ENCODE measurements at places on chromosomes 7 and 10.

GRCh38 chr10:49078433-49078832 is 36.9 kb downstream of the VSTM4 start:
- no peak for DNase-seq

DNA sequence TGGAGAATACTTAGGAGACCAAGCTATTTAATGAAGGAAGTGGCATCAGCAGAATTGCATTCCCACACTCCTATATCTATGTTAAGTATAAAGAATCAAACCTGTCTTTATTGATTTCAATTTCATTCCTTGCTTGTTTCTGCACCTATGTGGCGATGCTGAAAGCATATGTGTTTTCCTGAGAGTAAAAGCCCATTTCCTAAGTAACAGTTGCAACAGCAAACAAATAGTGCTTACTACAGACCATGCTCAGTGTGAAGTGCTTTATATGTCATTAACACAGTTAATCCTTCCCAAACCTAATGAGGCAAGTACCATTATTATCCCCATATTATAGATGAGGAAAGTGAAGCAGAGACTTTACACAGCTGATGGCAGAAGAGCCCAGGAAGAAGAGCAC is 552.1 kb downstream of the PARD3 start:
- no peak for DNase-seq

- no peak for DNase-seq
These were observed 69.3 kb upstream of the ADRA2A start for GRCh38 chr10:111007486-111007885.

DNA sequence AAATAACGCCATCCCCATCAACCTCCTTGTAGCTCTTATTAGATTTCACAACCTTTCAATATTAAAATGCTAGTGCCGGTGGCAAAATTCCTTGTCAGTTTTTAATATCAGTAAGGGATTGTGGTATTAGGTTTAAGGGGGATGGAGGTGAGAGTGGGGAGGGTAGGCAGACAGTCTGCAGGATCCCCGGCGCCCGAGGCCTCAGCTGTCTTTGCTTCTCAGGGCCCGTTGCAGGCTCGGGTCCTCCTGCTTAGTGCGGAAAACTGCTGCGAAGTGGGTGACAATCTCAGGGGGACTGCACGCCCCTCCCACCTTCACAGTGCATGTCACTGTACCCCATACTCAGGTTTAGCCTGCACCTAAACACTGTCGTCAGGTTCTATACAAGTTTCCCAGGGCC is 274.3 kb upstream of the PODXL start:
- no peak for DNase-seq

GRCh38 chr7:146321301-146321700 is 204.7 kb downstream of the CNTNAP2 start:
- no peak for DNase-seq

GRCh38 chr7:139673230-139673629 is 104.6 kb downstream of the HIPK2 start:
- DNase-seq, result no peak

DNA sequence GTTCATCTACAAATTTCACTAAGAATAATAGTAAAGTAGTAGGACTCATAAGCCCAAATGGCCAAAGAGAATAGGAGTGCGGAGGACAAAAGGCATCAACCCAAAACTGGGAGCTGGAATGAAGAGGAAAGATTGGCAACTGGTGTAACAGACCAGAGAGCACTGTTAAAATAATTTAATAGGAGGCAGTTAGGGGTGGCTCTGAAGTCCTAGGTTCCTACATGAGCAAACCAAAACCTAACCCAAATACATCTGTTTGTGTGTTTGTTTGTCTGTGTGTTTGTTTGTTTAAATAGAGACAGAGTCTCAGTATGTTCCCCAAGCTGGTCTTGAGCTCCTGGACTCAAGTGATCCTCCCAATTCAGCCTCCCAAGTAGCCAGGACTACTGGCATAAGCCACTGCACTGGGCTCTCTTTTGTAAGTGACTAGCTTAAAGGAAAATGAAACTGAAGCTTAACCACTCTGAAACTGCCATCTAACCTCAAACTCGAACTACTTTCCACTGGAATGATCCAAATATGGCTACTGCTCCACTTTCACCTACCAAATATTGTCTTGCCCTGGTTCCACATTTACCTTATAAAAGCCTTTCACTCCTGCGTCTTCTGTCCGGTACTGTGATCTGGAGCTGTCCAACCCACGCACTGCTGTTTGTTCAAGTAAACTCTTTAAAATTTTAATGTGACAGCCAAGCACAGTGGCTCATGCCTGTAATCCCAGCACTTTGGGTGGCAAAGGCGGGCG is 94.9 kb downstream of the AKR1D1 start:
- no peak for DNase-seq

- no peak for DNase-seq
These were observed 181.3 kb downstream of the CDK14 start for GRCh38 chr7:90777465-90777864.

- no peak for DNase-seq
These were observed 33.9 kb downstream of the MALSU1 start for GRCh38 chr7:23332910-23333612.

- DNase-seq, result no peak
These were observed 72.4 kb downstream of the DENND2A start for GRCh38 chr7:140568021-140568813.

DNA sequence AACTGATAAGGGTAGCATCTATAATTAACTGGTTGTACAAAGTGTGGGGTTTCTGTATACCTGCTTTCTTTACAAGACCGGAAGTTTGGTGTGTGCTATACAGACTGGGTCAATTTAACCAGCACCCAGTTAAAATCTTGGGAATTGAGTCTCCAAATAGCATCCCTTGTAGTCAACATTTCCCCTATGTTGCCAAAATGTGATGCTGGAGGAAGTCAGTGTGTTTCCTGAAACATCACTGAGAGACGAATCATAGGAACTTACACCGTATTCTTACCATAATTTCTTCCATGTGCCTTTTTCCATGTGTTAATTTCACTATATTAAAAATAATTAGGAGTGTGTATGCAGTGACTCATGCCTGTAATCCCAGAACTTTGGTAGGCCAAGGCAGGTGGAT is 1.7 kb downstream of the AKR1C4 start:
- DNase-seq, result no peak

DNA sequence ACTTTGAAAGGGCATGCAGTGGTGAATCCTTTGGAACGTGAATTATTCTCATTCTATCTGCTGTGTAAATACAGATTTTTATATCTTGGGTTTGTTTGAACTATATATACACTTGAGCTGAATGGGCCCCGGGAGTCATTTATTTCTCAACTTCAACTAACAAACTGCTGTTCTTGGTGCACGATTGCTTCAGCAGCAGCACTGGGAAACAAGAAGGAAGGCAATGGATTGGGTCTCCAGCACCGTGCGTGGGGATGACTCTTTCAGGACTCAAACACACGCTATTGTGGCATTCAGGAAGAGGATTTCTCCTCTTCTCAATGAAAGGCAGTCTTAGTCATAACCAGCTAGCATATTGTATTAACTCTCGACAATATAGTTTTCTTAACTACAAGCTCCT is 226.0 kb upstream of the NFE2L3 start:
- DNase-seq, result no peak

GRCh38 chr10:110865809-110866482 is 5.8 kb upstream of the PDCD4 start:
- DNase-seq, result no peak

DNA sequence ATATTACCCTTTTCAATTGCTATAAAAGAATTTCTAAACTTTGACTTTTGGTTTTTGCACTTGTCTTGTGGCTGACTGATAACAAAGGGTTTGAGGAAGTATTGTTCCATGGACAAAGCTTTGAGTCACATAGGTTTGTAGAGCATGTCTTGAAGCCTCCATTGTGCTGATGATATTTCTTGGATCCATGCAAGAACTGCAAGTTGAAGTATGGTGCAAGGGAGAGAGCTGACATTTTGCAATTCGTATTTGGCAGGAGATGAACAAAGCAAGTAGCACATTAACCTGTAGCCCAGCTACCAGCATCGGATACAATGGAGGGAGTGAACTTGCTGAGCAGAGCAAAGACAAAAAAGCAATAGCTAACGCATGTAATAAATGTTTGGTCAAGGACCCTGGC is 23.4 kb downstream of the MGAM2 start:
- DNase-seq, result no peak

- DNase-seq, result no peak
These were observed 309.9 kb upstream of the IGFBP3 start for GRCh38 chr7:46230990-46231305.

DNA sequence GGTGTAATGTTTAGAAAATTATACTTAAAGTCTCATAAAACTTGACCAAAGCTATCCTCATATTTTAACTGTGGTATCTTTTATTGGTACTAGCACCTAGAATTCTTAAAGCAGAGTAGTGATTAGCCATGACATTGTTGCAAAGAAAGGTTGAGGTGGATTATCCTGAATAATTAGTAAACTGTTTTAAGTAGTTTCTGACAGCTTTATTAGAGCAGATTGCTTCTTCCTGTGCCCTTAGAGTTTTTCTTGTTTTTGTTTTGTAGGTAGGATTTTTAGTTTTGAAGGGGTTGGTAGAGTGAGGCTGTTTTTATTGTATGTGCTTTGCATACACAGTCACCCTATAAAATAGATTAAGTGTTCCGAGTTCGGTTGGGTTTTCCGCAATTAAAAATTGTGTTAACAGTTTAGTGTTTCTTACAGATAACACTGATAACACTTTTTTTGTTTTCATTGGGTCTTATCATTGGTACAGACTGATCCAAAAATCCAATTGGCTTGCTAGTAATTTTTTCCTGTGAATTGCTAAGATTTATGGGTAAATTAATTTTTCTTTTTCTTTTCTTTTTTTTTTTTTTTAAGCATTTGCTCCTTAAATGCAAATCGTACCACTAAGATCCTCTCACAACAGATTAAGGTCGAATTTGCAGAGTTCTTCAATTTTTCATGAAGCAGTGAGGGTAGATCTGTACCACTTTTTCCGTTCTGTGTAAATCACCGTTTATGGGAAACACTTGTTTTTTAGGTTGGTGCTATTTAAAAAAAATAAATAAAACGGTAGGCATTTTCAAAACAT is 2.1 kb upstream of the PBLD start:
- DNase-seq, result no peak

DNA sequence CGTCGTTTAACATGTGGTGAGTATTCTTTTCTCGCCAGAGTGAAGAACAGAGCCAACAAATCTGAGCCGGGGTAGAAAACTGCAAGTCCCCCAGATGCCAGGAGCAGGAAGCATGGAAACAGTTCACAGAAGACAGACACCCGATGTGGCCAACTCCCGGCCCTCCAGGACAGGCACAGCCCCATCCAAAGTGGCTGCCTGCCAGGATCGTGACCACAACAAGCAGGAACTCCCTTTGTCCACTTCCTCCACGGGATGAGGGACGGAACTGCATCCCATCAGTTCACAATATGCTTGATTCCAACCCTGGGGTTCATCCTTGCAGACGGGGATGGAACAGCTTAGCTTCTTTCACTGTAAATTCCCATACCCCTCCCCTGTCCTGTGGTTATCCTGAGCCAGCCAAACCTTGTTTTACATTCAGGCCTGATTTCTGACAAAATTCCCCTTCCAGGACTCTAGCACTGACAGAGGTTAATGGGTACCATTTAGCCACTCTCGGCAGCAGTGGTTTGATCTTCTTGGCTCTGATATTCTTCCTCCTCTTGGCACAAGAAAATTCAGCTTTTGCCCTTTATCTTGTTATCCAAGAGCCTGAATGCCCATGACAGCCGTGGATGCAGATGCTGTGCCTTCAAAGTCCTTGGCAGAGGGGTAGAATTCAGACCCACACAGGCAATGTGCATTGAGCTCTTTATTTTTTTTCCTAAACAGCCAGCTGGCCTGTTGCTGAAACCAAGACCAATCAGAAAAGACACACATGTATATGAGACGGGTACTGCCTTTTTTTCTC is 105.5 kb upstream of the FAM204A start:
- no peak for DNase-seq

- DNase-seq, result no peak
These were observed 16.7 kb downstream of the GPRIN2 start for GRCh38 chr10:46539596-46540411.

GRCh38 chr7:25950488-25951413 is 201.2 kb upstream of the NFE2L3 start:
- DNase-seq, result peak; percentile 85

- DNase-seq, result no peak
These were observed 50.5 kb downstream of the EXOC4 start for GRCh38 chr7:133303372-133303771.

GRCh38 chr10:13661256-13661655 is 74.5 kb downstream of the PRPF18 start:
- DNase-seq, result no peak

- no peak for DNase-seq
These were observed 29.7 kb downstream of the CHST12 start for GRCh38 chr7:2432910-2433712.

DNA sequence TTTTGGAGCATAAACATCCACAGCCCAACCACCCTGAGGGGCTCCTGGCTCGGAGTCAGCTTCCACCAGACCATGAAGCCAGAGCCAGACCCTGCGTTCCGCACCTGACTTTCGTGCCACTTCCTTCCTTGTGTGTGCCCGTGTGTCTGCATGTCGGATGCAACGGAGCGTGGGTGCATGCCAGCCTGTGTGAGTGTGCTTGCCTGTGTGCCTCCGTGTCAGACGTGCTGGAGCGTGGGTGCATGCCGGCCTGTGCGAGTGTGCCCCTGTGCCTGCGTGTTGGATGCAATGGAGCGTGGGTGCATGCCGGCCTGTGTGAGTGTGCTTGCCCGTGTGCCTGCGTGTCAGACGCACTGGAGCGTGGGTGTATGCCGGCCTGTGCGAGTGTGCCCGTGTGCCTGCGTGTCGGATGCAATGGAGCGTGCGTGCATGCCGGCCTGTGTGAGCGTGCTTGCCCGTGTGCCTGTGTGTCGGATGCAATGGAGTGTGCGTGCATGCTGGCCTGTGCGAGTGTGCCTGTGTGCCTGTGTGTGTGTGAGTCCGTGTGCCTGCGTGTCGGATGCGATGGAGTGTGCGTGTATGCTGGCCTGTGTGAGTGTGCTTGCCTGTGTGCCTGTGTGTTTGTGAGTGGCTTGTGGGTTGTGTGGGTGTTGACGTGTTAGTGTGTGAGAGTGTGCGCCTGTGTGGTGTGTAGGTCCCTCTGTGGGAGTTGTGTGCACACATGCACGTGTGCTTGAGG is 28.1 kb upstream of the KNDC1 start:
- DNase-seq, result no peak

DNA sequence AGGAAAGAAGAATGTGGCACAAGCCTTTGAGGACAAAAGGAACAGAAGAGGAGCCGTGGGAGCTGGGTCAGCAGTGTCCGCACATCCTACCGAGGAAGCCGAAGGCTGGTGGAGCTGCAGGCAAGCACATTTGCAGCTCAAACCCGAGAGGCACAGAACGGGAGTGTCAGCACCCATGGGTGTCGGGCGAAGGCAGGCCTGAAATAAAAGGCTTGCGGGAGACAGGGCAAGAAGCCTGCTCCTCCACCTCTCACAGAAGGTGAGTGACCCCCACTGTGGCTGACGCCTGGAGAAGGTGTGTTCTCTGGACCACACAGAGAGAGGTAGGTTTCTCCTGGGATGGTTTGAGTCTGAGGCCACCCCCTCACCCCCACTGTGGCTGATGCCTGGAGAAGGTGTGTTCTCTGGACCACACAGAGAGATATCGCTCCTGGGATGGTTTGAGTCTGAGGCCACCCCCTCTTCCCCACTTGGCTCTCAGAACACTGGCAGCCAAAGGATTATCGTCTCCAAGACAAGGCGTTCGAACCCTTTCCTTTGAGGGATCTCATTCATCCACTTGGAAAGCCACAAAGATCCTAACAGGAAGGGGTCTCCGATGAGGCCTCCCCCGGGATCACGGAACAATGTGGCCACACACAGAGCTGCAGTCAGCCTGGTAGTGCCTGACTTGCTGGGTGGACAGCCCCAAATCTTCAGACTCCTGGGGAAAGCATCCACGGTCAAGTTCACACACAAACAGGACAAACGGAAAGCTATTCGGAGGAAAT is 21.6 kb upstream of the GTPBP4 start:
- DNase-seq, result no peak

GRCh38 chr10:80473692-80474596 is 19.8 kb downstream of the TSPAN14 start:
- no peak for DNase-seq

Measured in CD8-positive, alpha-beta memory T cell (primary cell).